ENCODE measurements at places on chromosomes 16 and 17.

GRCh38 chr16:71966932-71967331 lies 33.3 kb downstream of the PKD1L3 start:
- no peak for DNase-seq

GRCh38 chr17:40355123-40355803 lies 9.3 kb downstream of the GJD3 start:
- peak; percentile 24 for DNase-seq

DNA sequence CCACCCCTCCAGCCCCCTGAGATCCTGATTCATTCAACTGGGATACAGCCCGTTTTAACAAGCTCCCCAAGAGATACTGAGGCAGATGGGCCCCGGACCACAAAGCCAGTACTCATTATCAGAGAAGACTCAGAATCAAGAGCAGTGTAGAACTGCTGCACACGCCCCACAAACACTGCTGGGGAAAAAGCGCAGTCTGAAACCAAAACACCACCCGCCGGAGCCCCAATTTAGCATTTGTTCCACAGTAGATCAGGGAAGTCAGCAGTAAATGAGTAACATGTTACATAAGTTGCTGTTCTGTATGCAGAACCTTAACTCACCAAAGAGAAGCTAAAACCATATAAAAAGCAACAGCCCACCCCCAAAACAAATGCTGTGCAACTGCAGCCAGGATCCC lies 123.6 kb downstream of the CDYL2 start:
- no peak for DNase-seq

- no peak for DNase-seq
Measured at GRCh38 chr17:74161503-74161875, 42.0 kb upstream of the RPL38 start.

DNA sequence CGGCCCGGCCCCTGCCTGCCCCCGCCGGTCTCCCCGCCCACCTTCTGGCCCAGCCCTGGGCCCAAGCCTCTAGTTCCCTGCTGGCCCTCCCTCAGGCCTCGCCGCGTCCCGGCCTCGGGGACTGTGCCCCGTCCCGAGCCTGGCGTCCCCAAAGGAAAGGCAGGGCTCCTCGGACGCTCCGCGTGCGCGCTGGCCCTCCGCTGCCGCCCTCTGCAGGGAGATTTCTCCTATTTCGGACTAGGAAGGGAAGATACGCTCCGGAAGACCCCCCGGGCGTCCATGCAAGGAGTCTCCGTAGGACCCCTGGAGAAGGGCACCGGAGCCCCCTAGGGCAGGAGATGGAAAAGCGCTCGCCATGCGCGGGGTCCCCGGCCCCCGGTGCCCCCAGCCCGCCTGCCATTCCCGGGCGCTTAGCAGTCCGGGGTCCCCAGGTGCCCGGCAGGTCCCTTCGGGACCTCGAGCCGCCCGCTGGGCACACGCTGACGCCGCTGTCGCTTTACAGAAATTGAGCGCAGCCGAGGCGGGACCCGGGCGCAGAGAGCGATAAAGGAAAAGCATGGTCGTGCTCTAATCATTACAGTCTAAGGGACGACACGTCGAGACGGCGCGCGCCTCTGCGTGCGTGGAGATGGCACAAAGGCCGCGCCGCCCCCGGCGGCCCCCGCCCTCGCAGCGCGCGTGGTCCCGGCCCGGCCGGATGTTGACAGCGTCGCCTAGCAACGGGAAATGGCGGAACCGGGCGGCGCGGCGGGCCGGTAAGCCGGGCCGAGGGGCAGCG lies at the start of gene CCDC40:
TSS of gene CCDC40 (plus strand) at position 706 of the 778 bp plus-strand sequence. CDS start at position 727, 21 bp downstream.
- DNase-seq = no peak

GRCh38 chr17:18004884-18005305 lies 32.2 kb downstream of the DRC3 start:
- no peak for DNase-seq

GRCh38 chr16:83541231-83541630 lies 266.5 kb upstream of the HSBP1 start:
- DNase-seq = no peak

- DNase-seq = no peak
Measured at GRCh38 chr17:64209356-64209941, 53.6 kb downstream of the TEX2 start.

GRCh38 chr17:73997059-73997458 lies 206.4 kb upstream of the RPL38 start:
- DNase-seq = no peak

- DNase-seq = peak; percentile 48
Measured at GRCh38 chr17:73291260-73291801, 20.5 kb downstream of the CDC42EP4 start.

- DNase-seq = no peak
Measured at GRCh38 chr16:68776821-68777485, 39.9 kb downstream of the CDH1 start.

GRCh38 chr16:1413684-1414531 lies 596 bp downstream of the UNKL start:
- DNase-seq = no peak

DNA sequence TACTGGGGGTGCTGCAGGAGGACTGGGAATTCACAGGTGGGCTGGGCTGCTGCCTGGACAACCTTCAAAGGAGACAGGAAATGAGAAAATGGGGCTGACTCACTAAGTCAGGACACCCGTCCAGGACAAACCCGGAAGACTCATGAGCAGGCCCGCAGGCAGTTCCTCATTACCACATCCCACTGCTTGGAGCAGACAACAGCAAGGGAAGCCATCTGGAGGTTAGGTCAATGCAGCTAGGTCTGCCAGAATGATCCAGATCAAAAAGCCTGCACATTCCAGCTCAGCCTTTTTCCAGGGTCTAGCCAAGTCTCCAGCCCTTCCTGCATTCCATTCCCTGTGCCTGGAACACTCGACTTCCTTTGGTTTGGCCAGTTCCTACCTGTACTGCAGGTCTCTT lies 536.5 kb upstream of the CDH11 start:
- no peak for DNase-seq

- DNase-seq = peak; percentile 27
Measured at GRCh38 chr17:5526821-5527598, 40.6 kb downstream of the MIS12 start.

DNA sequence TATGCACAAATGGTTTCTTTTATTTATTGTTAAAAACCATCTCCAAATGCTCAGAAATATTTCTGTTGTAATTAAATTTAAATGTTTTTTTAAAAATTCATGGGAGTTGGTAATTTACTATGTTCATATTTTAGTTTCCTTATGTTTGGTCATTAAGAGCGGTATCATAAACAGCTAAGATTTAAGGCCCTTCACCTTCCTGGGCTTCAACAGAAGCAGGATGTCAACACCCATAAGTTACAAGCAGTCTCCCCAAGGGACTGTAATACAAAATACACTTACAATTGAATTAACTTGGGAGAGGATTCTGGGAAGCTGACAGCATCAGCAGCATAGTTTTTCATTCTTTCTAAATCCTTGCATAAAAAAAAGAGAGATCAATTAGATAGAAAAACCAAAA lies 30.9 kb upstream of the TANC2 start:
- DNase-seq = no peak

- no peak for DNase-seq
Measured at GRCh38 chr17:78904371-78904770, 1.4 kb upstream of the CEP295NL start.

DNA sequence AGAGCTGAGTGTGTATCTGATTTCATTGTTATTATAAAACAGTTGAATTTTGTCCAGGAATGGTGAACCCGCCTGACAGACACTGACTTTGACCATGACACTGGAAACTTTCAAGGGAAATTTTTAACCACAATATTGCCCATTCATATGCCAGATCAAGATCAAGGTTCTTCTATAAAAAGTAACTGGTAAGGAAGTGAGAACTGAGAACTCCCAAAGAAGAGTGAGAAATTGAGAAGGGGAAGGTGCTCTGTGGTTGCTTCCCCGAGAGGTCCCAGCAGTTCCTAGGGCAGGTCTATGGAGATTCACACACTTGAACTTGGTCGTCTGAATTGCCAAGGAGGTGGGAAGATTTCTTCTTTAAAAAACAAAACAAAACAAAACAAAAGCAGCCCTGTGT lies 27.3 kb downstream of the SLC6A4 start:
- no peak for DNase-seq

- no peak for DNase-seq
Measured at GRCh38 chr16:84930298-84931106, 80.8 kb downstream of the ZDHHC7 start.

DNA sequence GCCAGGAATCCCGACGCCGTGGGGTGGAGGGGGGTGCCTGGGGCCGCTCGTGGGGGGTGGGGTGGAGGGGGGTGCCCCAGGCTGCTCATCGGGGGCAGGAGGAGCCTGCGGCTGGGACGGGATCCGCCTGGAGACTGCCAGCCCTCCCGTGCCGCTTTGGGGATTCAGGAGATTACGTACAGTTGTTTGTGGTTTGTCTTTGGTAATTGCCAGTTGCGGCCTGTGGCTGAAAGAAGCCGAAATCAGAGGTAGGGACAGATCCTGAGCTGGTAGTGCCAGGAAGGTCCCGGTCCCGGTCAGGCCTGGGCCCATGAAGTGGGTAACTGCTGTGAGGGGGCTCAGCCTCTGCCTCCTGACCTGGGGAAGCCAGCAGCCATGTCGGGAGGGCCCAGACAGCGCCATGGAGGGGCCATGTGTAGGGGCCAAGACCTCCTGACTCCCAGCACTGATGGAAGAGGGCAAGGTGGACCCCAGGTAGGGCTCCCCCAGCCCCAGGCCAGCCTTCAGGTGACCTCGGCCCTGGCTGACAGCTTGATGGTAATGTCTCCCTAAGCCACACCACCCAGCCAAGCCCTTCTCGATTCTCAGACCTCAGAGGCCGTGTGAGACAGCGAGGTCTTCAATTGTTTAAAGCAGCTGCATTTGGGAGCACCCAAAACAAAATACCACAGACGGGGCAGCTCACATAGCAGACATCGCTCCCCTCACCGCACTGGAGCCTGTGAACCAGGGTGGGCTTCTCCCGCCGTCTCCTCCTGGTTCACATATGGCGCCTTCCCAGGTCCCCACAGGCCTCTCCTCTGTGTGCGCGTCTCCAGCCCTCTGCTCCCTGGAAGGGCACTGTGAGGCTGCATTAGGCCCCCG lies 34.9 kb upstream of the SSTR5 start:
- no peak for DNase-seq

GRCh38 chr16:24010440-24011089 lies 174.8 kb downstream of the PRKCB start:
- peak; percentile 59 for DNase-seq

DNA sequence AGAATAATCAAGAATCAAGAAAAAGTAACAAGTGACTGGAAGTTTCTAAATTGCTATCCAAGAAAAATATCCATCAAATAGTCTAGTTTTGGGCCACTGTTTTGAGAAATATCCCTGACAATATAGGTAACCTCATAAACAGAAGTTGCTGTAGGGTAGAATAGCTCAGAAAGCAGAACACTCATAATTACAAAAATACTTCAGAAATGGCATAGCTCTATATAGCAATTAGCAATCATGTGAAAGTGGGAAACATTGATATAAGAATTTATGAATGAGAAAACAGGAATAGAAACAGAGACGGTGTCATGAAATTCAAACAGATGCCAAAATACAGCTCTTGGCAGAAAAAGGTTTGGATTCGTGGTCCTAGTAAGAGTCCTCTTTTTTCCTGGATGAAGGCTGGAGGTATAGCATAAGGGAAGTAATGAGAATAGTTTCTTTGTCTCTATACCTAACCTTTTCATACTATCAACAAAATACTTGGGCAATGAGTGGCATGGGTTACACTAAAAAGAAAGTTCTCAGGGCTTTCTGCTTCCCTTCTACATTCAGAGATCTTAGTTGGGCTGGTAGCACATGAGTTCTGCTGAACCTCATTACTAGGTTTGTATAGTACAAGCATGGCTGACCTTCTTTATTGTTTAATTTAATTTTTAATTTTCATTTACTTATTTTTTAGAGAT lies 33.5 kb downstream of the SPAG9 start:
- no peak for DNase-seq

DNA sequence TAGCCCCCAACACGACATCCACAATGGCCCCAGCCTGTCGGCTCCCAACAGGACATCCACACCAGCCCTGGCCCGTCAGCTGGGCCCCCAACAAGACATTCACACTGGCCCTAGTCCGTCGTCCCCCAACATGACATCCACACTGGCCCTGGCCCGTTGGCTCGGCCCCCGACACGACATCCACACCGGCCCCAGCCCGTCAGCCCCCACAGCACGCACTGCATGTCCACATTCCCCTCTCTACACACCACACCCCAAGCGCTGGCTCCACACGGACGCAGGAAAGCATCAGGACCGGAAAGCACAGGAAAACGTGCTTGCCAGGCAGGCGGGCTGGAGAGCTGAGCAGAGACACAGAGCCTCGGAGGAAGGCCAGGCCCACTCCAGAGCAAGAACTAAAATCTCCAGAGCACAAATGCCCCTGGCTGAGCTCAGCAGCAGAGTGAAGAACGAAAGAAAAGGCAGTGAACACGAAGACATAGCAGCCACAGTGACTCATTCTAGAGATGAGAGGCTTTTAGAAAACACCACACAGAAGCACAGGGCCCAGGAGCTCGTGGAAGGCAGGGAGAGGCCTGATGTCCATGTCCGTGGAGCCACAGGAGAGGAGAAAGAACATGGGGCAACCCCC lies 50.6 kb downstream of the LMF1 start:
- no peak for DNase-seq

- no peak for DNase-seq
Measured at GRCh38 chr16:81212830-81213465, 25.5 kb upstream of the BCO1 start.

GRCh38 chr17:70989280-70989679 lies 819.9 kb downstream of the KCNJ2 start:
- no peak for DNase-seq

DNA sequence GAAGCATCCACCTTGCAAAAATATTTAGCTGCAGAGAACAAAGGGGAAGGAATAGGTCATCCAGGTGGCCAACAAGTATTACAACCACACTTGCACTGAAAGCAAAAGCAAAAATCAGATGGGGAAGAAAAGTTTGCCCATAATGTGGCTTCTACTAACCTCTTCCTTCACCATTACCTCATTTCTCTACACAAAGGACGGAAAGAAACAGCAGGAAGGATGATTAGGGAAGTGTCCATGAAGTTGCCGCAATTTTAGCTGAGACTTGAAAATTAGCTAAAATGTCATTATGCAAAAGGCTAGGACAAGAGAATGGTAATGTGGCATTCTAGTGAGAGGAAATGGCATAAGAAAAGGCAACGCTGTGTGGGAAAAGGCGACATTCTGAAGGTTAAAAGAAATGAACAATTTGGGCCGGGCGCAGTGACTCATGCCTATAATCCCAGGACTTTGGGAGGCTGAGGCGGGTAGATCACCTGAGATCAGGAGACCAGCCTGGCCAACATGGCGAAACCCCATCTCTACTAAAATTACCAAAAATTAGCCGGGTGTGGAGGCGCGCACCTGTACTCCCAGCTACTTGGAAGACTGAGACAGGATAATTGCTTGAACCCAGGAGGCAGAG lies 13.7 kb downstream of the KANSL1 start:
- no peak for DNase-seq

DNA sequence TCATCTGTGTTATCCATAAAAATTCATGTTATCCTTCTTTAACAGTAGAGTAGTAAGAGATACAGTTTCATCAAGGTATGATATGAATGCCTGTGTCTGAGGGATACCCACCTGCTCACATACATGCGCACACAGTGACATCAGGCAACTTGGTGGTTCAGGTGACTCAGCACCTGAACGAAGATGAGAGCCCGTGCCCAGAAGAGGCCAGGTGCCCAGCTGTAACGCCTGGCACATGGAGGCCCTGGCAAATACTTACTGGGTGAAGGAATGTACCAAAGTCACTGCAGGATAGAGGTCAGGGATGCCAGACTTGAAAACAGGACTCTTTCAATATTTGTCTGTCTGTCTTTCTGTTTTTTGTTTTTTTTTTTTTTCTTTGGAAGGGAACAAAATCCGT lies 72.6 kb upstream of the LGALS9 start:
- DNase-seq = no peak

- DNase-seq = no peak
Measured at GRCh38 chr17:65261682-65262636, 124.8 kb downstream of the RGS9 start.

Data from NK-92 treated with Interleukin-12 subunit alpha and Interleukin-12 subunit beta, amount 100 ng/mL, for 24 hours (cell line).